Transverse colon (tissue), 4 donors: ENCODE measurements at places on chromosomes 7 and 10.

- DNase-seq, result no peak
These were observed 364.7 kb downstream of the SORCS1 start for GRCh38 chr10:106799776-106800175.

DNA sequence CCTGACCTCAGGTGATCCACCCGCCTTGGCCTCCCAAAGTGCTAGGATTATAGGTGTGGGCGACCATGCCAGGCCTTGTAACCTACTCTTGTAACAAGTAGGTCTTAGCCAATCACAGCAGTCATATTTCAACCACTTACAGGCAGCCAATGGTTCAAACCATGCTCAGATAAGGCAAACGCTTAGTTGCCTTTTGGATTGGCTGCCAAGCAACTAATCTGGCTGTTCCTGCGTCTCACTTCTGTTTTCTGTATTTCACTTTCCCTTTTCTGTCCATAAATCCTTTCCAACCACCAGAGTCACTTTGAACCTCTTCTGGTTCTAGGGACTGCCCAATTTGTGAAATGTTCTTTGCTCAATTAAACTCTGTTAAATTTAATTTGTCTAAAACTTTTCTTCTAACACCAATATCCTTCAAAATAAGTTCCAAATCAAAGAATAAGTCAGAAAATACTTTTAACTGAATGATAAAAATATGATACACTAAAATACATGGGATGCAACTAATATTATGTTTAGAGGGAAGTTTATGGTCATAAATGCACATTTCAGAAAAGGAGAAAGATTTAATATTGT lies 19.1 kb upstream of the PRF1 start:
- DNase-seq, result no peak

GRCh38 chr10:58778966-58779365 lies 266.3 kb downstream of the BICC1 start:
- no peak for DNase-seq

DNA sequence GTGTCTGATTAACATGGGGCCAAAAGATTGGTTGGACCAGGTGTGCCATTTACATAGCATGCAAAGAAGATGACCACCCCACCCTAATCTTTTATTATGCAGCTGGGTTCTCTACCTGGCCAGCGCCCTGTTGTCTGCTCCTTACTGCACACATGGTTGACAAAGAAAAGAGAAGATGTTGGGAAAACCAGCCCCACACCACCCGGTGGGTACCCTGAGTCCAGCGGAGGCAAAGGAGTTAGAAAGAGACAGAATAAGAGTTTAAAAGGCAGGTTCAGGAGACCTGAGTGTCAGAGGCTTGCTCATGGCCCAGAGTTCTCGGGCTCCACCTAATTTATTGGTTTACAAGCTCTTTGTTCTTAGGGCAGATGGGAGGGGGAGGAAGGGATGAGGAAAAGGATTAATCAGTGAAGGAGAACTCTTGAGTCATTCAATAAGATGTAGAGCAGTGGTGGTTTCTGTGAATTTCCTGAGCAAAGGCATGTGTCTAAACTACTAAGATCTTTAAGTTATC lies 24.1 kb upstream of the ABCA13 start:
- DNase-seq, result peak; percentile 54

DNA sequence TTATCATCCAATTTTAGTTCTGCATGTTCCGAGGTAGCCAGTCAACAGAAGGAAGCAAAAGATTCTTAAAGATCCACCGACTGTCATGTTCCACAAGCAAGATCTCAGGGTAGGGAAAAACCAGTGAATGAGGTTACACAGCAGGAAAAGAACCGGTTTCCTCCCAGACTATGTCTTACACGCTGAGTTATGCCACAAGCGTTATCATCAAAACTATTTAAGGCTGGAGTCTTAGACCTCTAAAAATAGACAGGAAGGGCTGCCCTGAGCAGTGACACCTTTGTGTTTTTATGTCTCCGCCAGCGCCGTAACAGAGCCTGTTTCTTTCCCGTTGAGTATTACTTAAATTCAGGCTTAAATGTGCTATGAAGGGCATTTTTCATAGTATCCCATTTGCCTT lies 48.3 kb downstream of the PROSER2 start:
- no peak for DNase-seq

GRCh38 chr7:4225881-4226523 lies 456.1 kb upstream of the FOXK1 start:
- DNase-seq, result no peak

- DNase-seq, result no peak
These were observed 6.5 kb upstream of the MET start for GRCh38 chr7:116665332-116665996.
